ENCODE measurements at places on chromosomes 12 and 14.

GRCh38 chr12:12582193-12582881, 19.7 kb upstream of the DUSP16 start:
- DNase-seq = no peak

DNA sequence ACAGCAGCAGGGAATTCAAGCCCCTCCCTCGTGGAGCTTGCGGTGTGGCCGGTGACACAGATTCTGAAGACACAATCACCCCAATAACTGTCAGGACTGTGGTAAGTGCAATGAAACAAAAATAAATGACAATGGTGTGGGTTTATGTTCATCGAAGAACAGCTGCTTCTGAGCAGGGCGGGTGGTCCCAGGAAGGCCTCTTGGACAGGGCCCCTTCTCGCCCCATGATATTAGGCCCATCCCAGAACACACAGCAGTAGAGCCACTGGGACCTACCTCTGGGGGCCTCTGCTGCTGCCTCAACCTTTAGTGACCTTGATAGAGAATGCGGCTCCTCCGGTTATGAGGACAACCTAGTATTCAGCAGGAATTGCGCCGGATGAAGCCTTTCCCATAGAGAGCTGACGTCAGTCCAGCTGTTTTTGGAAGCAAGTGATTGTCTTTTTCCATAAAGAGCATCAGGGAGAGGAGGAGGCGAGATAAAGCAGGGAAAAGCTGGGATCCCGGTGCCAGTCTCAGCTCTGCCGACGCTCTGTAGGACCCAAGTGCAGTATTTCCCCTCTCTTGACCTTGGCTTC, 84.1 kb upstream of the BCL11B start:
- DNase-seq = no peak

- no peak for DNase-seq
Measured at GRCh38 chr12:106918746-106919145, 37.0 kb upstream of the TMEM263 start.

DNA sequence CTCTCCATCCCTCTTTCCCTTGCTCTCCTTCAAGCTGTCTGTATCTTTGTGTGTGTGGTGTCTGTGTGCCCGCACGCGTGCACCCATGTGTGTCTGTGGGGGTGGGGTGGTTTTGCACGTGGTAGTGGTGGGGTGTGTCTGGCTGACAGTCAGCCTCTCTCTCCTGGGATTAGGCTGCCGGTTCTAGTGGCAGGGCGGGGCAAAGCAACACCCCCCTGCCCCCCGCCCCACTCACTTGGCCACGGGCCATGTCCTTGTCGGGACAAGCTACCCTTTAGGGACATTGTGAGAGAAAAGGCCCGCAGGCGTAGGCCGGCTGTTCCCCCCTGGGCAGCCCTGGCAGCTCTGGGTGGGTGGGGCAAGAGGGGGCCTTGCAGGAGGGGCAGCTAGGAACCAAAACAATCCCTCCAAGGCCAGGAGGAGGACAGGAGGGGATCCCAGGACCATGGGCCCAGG, 182.6 kb downstream of the ALG10 start:
- DNase-seq = no peak

- no peak for DNase-seq
Measured at GRCh38 chr12:22538311-22538710, 6.0 kb downstream of the C2CD5 start.

Measured in fibroblast of skin of left quadriceps (primary cell).